ENCODE measurements at places on chromosomes 6 and 20.

GRCh38 chr20:48698507-48699267 lies 129.1 kb downstream of the PREX1 start:
- peak; percentile 6 for DNase-seq

DNA sequence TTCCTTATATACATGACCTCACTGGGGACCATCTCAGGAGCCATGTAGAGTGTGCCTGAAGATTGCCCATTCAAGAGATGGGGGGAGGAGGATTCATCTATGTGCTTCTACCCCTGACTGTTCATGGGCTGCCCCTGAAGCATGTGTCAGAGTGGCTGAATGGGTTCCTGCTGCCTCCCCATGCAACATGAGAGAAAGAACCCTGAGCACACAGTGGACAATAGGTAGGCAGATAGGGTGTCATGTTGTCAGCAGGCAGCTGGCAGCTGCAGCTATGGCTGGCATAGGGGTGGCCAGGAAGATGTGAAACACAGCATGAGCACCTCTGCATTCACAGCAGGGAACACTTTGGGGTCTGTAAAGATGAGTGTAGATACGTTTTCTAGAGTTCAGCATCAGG lies 208.4 kb upstream of the CNR1 start:
- no peak for DNase-seq

GRCh38 chr20:46970937-46971630 lies 76.4 kb downstream of the EYA2 start:
- DNase-seq = peak; percentile 39

- no peak for DNase-seq
Measured at GRCh38 chr6:151025076-151025475, 159.6 kb downstream of the MTHFD1L start.

- DNase-seq = no peak
Measured at GRCh38 chr6:73644941-73645591, 8.7 kb downstream of the SLC17A5 start.

DNA sequence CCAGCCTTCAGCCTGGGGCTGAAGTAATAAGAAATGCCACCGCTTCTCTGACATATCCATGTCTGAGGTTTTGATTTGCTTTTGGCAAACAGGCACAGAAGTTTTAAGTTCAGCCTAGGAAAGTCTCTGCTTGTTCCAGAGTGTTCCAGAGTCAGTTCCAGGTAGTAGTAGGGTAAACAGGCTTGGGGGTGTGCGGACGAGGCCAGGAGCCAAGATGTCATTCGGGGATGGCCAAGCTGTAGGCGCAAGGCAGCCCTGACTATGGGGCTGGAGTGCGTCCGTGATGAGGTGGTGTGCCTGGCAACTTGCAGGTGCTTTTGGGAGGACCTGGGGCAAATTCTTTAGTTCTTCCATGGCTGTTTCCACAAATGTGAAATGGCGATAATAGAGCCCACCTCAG lies 60.3 kb downstream of the IRF4 start:
- DNase-seq = no peak

DNA sequence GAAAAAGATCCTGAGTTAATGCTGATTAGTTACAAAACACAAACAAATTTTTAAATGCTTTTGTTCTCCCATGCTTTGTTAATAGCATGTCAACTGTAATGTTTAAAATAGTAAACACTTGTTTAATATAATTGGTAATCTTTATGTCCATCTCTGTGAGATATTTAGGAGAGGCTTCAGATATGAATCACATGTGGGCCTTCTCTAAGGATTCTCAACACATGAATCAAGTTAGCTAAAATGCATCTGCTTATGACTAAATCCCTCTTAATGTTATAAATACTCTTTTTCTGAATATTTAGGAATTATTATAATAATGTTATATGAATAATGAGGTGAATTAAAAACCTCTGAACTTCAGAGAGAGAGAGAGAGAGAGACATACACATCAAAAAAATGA lies 345.9 kb upstream of the MANEA start:
- DNase-seq = no peak

DNA sequence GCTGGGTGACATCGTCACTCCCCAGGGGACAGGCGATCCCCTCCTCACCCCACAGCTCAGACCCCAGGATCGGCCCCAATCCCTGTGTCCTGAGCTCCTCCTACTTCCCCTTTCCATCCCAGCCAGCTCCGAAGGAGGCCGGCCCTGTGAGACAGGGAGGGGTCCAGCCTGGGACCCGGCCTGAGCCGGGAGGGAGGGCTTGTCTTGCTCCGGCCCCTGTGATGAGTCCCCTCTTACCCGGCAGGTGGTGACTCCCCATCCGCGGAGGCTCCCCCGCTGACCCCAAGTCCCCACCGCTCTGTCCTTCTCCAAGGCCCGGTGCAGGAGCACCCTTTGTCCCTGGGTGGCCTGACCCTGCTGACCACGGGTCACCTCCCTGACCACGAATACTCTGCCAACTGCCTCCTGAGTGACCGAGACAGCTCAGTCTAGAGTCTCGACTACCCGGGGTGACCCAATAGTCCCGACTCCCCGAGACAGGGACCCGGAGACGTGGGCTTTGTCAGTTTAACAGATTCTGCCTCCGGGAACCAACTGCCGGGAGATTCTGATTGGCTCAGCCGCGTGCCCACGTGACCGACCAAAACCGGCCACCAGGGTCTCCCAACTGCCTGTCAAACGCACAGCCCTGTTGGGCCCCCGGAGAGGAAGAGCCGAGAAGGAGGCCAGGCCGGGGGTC lies 187.4 kb upstream of the PROKR2 start:
- DNase-seq = peak; percentile 39

DNA sequence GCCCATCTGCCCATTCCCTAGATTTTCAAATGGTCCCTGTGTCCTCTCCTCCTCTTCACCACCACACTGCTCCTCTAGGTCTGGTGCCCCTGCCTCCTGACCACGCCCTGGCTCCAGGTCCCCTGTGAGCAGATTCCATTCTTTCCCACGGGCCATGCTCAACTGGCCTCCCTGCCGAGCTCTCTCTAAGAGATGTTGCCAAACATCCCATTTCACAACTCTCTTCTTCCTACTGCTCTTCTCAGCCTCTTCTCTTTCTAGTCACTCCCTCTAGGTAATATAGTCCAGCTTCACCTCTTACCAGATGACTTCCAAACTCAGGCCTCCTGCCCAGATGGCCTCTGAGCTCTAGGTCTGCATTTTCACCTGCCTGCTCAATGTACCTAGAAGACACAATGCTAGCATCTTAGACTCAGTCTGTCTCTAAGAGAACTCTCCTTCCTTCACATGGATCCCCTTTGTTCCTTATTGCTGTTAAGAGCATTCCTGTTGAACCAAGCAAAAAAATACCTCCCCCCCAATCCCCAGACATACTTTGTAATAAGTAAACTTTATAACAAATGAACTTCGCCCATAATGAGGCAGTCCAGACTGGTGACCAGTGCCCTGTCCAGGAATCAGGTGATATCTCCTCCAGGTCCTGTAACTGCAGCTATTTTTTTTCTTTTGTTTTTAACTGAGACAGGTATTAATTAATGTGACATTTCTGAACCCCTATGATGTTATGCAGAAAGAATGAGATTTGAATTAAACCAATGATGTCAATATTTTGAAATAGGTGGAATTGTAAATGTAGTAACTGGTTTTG lies 79.0 kb downstream of the LYRM4 start:
- no peak for DNase-seq

GRCh38 chr6:28643017-28643740 lies 117.5 kb downstream of the GPX5 start:
- DNase-seq = peak; percentile 29

GRCh38 chr6:75300531-75300855 lies 15.9 kb upstream of the TMEM30A start:
- DNase-seq = no peak

- no peak for DNase-seq
Measured at GRCh38 chr6:168364793-168365421, 45.3 kb upstream of the DACT2 start.

DNA sequence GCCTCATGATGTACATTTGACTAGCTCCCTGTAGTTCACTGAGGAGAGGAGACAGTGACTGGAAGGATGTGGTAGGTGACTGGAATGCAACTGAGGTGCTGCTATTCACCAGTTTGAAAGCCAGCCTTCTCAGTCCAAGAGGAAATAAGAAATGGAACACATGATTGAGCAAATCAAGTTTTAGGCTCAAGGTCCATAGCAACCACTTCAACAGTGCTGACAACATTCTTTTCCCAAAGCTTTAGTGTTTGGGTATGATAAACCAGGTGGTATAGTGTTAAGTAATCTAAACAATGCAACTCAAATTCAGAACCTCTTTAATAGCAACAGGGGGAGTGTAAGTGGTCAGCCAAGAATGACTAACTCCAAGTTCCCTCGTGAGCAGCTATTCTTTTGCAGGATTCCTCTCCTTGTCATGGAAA lies 9.2 kb downstream of the ZHX3 start:
- peak; percentile 55 for DNase-seq

DNA sequence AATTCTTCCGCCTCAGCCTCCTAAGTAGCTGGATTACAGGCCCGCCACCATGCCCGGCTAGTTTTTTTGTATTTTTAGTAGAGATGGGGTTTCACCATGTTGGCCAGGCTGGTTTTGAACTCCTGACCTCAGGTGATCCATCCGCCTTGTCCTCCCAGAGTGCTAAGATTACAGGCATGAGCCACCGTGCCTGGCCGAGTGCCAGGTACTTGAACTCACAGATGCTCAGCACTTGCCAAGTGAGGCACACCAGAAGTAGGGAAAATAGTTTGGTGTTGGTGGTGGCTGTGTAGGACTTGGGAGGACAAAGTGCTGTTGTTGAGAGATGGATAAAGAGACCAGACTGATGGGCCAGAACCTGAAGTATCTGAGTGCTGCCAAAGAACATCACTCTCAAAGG lies 40.0 kb upstream of the MBOAT1 start:
- no peak for DNase-seq

GRCh38 chr20:16378712-16379370 lies 194.4 kb downstream of the KIF16B start:
- DNase-seq = no peak

Measured in ACHN (cell line).